ENCODE measurements at places on chromosomes 1 and 21. TPM values are rescaled to one million over a fixed set of nuclear protein-coding genes. Genes with fewer than 3 reads are reported as not detected.

GRCh38 chr21:17082843-17083483 lies 429.9 kb upstream of the CXADR start:
- no peaks in the 10 kb centered on the region for H3K27me3 ChIP-seq
- H3K27ac ChIP-seq, result no peak overlapping the region
- no peak for DNase-seq
- no peaks in the 10 kb centered on the region for H3K36me3 ChIP-seq
- no peaks in the 10 kb centered on the region for H3K4me1 ChIP-seq

DNA sequence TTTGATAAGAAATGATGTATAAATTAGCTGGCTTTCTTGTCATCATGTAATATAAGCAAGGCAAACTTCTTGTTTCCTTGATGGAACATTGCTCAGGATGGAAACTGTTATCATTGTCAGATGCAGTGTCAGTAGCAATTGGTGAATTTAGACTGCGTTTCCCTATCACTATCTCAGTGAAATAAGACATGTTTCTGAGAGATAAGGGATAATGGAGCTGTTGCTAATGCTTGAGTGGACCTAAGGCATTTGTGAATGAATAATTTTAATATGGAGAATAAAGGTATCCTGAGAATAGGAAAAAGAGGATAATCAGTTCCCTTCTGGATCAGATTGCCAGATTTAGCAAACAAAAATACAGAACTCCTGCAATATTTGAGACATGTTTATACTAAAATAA lies 160.9 kb downstream of the HLX start:
- H3K4me1 ChIP-seq, result peaks cover 18% of the 10 kb centered on the region
- no peaks in the 10 kb centered on the region for H3K36me3 ChIP-seq
- DNase-seq, result no peak
- H3K4me3 ChIP-seq, result no peak overlapping the region

- no peak overlapping the region for H3K4me3 ChIP-seq
- H3K36me3 ChIP-seq, result no peaks in the 10 kb centered on the region
Measured at GRCh38 chr1:21904454-21904703, 32.7 kb downstream of the HSPG2 start.

HAO2 gene
- total RNA-seq, result not detected

SIM2 gene
- total RNA-seq, result not detected

- no peak overlapping the region for H3K27ac ChIP-seq
- DNase-seq, result no peak
Measured at GRCh38 chr1:184035719-184036516, 1.6 kb downstream of the COLGALT2 start.

CCDC30 gene
- total RNA-seq, result 4.3 TPM

Measured in activated B cell treated with CpG ODN at 0.5 μM for 24 hours (primary cell).